ENCODE measurements at places on chromosomes 3 and 15.

DNA sequence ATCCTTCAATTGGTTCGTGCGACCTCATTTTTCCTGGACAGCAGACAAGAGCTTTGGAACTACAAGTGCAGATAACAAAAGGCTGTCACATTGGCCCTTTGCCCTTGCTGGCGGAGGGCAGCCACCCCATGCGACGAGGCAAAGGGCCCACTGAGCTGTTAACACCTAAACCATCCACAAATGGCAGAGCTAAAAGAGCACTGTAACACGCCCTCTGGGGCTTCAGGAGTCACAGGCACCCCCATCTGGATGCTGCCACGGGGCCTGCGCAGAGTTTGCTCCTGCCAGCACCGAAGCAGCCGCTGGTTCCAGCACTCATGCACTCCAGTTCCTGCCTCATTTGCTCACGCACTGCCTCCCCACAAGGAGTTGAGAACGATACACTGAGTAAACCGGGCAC lies 524.9 kb downstream of the ZNF385D start:
- peak; percentile 58 for DNase-seq

DNA sequence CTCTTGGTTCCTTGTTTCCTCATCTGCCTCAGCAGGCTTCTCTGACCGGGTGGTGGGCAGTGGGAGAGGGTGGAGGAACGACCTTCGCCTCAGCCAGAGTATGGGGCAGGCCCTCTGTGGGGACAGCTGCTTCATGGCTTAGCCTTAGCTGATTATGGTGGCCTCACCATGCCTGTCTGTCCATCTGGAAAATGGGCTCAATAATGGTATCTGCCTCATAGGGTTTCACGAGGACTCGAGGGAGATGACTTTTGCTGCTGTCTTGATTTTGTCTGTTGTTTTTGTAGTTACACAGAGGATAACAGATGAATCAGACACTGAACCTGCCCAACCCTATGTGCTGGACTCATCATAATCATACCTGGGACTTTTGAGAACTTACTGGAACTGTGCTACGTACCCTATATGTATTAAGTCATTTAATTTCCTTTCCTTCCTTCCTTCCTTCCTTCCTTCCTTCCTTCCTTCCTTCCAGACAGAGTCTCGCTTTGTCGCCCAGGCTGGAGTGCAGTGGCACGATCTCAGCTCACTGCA lies 46.5 kb downstream of the CDC25A start:
- no peak for DNase-seq

GRCh38 chr3:56314842-56315241 lies 153.4 kb downstream of the ERC2 start:
- no peak for DNase-seq

GRCh38 chr3:88195951-88196434 lies 46.2 kb downstream of the C3orf38 start:
- DNase-seq: no peak

DNA sequence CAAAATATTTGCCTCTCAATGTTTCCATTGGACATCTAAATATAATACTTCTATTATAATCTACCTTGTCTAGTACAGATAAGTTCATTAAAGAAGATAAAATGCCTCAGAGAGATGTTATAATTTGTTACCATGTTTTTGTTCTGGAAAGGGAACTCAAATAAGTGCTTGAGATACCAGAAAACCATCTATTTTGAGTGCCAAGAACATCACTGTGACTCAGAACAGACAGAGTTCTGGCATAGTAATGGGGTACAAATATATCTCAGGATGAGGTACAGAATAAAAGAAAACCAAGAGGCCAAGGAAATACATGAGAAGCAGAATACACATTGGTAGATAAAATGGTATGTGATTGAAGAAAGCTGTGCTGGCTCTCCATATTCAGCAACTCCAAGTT lies 58.9 kb downstream of the IMPG2 start:
- DNase-seq: no peak

All from Right ventricle myocardium superior (tissue), 1 donor.